ENCODE measurements at places on chromosomes 5 and 9.

- DNase-seq, result no peak
These were observed 19.7 kb downstream of the NAA35 start for GRCh38 chr9:85960688-85961093.

DNA sequence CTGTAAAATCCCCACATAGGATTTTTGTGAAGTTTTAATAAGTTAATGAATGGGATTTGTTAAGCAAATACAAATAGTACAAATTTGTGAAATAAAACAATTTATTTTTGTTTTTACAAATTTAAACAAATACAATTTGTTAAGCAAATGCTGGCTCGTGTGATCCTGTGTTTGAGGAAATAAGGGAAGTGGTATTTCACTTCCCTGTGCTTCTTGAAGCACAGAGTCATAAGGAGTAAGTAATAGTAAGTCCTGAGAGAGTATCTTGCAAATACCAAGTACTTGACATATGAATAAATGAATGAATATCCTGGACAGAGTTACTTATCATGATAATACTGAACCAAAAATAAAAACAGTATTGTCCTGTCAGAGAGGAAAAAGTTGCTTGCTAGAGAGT lies 9.1 kb downstream of the SMIM3 start:
- no peak for DNase-seq

GRCh38 chr5:123012321-123012720 lies 24.2 kb downstream of the PPIC start:
- DNase-seq, result no peak

GRCh38 chr5:31568302-31568835 lies 36.3 kb downstream of the C5orf22 start:
- no peak for DNase-seq

- DNase-seq, result no peak
These were observed 4.6 kb upstream of the DNAJC18 start for GRCh38 chr5:139443831-139444453.
